ENCODE measurements at places on chromosomes 16 and 17.

DNA sequence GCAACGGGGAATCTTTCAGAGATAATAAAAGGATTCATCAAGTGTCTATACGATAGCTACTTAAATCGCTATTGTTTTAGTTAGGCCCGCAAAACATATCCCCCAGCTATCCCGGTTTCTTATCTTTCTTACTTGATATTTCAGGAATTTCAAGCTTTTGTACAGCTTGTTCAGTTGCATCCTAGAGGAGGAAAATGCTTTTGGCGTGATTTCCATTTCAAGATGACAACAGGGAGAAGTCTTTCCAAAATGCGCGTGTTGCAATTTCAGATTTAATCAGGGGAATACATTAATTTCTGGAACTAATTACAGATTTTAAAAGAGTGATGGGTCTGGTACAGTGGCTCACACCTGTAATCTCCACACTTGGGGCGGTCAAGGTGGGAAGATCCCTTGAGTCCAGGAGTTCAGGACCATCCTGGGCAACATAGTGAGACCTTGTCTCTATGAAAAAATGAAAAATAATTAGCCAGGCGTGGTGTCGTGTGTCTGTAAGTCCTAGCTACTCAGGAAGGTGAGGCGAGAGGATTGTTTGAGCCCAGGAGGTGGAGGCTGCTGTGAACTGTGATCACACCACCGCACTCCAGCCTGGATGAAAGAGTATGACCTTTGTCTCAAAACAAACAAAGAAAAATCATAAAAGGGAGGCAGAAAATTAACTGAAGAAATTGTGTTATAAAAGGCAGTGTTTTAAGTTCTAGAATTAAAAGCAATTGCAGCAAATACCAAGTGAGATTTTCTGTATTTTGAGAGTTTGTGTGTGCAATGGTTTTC is 546.1 kb downstream of the MAF start:
- DNase-seq: no peak

- no peak for DNase-seq
Measured at GRCh38 chr16:6206080-6206479, 1108.5 kb upstream of the EEF2KMT start.

DNA sequence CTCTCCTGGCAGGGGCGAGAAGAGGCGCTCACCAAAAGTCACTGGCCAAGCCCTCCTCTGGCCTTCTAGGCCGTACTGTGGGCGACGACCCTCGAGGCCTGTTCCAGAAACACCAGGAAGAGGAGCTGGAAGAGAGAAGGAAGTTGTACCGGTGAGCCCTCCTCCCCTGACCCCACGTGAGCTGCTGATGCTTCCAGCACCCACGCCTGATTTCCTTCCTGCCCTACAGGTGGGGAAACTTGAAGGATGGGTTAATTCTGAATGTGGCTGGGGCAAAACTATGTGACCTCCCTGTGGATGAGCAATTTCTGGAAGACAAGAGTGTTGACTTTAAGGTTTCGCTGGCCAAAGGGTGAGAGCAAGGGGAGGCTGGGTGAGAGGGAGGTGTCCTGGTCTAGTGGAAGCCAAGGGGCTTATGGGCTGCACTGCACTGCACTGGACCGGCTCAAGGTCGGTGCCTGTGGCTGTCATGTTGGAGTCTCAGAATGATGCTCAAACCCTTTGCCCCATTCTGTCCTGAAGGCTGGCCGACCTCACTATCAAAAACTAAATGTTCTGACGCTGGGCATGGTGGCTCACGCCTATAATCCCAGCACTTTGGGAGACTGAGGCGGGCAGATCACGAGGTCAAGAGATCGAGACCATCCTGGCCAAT is 6.2 kb downstream of the C17orf100 start:
- no peak for DNase-seq

DNA sequence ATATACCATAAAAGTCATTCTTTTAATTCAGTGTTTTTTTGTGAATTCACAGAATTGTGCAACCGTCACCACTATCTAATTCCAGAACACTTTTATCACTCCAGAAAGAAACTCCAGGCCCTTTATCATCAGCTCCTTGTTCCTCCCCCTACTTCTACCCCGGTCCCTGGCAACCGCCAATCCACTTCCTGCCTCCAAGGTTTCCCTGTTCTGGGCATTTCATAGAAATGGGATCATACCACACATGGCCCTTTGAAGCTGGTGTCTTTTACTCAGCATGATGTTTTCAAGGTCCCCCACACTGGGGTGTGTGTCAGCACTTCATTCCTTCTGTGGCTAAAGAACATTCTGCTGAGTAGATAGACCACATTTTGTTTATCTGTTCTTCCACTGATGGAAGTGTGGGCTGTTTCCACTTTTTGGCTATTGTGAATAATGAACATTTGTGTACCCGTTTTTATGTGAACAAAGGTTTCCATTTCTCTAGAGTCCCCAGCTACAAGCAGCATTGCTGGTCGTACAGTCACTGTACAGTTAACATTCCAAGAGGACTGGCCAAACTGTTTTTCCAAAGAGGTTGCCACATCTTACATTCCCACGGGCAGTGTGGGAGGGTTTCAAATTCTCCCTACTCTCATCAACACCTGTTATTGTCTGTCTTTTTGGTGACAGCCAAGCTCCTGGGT is 75.8 kb upstream of the ZNF469 start:
- no peak for DNase-seq

- no peak for DNase-seq
Measured at GRCh38 chr16:86288716-86289294, 221.5 kb upstream of the FOXF1 start.

- DNase-seq: no peak
Measured at GRCh38 chr16:105521-105920, 27.5 kb downstream of the MPG start.

GRCh38 chr16:69589434-69590269 is 23.9 kb downstream of the NFAT5 start:
- no peak for DNase-seq

- DNase-seq: no peak
Measured at GRCh38 chr16:57562669-57563486, 20.4 kb downstream of the ADGRG5 start.

- no peak for DNase-seq
Measured at GRCh38 chr16:53257001-53257400, 177.3 kb upstream of the RBL2 start.

- no peak for DNase-seq
Measured at GRCh38 chr17:32020943-32021614, 13.9 kb downstream of the LRRC37B start.

GRCh38 chr17:50146230-50146926 is 4.1 kb downstream of the PPP1R9B start:
- DNase-seq: peak; percentile 52

GRCh38 chr16:28499854-28500253 is 5.4 kb downstream of the APOBR start:
- no peak for DNase-seq

DNA sequence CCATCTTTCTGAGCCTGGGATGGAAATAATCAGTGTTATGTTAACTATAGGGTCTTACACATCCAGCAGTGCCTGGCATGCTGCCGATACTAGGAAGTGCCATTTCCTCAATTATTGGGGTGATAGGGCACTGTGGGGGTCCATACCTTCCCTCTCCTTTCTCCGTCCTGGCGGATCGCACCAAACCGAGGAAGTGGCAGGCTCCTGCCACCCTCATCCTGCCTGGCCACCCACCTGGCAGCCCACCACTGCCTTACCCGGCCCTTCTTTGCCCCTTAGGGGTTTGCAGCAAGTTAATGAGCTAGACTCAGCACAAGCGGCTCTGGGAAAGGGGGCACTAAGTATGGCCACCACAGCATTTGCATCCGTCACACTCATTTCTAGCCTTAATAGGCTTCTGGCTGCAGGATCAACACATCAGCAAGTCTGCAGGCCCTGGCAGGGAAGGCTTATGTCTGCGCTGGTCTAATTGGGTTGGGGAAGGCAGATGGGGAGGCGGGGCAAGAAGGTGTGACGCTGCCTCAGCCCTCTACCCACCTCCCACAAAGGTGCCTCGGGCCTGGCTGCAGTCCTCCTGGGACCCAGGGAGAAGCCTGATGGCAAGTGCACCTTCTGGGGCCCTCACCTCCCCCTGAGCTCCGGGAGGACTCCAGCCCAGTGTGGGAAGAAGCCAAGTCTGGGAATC is 28.6 kb downstream of the DCAKD start:
- DNase-seq: no peak

GRCh38 chr17:3890082-3890877 is 2.6 kb downstream of the CAMKK1 start:
- peak; percentile 59 for DNase-seq

DNA sequence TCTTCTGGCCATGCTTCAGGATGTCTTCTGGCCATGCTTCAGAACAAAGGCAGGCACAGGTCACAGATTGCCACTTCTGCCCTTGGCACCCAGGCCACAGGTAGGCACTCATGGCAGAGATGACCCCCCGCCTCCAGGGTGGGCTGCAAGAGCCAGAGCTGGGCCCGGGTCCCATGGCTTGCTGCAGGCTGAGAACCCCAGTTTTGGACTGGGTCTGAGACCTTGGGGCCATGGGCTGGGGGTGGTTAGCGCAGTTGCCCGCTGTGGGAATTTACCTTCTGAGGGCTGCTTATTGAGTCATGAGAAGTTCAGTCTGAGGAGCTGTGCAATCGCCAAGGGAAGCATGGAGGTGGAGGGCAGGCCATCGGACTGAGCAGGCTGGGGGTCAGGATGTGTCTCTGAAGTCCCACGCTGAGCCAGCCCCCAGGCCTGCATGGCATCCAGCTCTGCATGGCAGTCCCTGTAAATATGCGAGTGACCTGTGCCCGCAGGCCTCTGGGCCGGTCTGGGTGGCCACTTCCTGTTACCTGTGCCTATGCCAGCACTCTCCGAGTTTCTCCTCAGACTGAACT is 1.7 kb downstream of the ANKRD13B start:
- DNase-seq: no peak

DNA sequence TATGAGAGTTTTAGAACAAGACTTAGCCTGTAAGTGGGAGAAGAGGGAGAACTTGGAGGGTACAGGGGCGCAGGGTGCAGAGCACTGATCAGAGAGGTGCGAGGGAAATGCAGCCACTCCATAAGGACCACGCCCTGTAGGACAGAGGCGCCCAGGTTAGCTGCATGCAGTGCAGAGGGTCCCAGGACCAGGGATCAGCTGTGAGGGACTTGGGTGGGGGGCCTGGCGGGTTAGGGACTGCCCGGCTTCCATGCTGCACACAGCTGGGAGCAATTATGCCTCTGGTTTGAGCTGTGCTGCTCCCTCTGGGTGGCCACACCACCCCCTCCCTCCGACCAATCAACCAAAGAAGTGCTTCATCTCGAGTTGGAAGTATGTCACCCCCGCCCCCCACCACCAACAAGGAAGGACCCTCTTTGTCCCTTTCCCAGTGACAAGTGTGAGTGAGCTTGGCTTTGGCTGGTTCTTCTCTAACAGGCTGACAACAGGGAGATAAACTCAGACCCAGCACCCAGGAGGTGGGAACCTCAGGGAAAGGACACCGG is 22.2 kb upstream of the CLEC18A start:
- no peak for DNase-seq

- no peak for DNase-seq
Measured at GRCh38 chr17:77287432-77288068, 146.8 kb downstream of the SEC14L1 start.

GRCh38 chr16:58022601-58023371 is 2.8 kb upstream of the MMP15 start:
- no peak for DNase-seq

- peak; percentile 57 for DNase-seq
Measured at GRCh38 chr17:67421869-67422273, 44.8 kb downstream of the PITPNC1 start.

GRCh38 chr17:70172449-70172848 is 3.1 kb downstream of the KCNJ2 start:
- no peak for DNase-seq

GRCh38 chr17:3639981-3640596 is 3.5 kb downstream of the CTNS start:
- peak; percentile 63 for DNase-seq

DNA sequence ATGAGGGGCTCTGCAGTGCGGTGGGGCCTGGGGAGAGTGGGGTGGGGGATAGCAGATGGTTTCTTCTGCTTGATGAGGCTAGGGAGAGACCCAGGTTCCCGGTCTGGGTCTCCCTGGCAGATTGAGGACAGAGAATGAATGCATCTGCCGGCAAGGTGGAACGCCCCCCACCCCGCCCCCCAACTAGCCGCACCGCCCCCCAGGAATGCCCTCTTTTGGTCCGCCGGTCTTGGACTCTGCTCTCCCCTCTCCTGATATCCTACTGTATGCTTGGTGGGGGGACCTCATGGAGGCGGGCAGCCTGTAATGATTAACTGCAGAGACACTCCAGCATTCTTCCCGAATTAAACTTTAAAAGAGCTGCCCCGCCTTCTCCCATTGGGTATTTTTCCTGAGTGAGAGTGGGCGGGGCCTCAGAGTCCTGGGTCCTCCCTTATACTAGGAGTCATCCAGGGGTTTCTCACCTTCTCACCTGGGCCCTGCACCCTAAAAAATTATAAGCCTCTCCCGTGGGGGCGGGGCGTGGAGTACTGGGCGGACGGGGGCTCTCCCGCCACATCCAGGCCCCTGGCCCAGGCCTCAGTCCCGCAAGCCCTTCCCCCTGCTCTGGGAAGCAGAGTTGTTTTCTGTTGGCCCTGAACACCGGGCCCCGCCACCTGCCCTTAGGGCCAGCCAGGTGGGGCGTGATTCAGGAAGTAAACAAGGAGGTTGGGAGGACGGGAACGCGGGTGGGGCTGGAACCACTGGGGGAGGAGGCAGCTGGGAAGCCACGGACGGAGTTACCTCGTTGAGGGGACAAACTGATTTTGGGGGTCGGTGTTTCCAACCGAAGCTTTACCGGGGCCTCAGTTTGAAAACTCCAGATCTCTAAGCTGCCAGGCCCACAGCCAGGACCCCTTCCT is 1.5 kb downstream of the GRB7 start:
- no peak for DNase-seq

GRCh38 chr17:77131904-77132303 is 8.9 kb upstream of the SEC14L1 start:
- no peak for DNase-seq

DNA sequence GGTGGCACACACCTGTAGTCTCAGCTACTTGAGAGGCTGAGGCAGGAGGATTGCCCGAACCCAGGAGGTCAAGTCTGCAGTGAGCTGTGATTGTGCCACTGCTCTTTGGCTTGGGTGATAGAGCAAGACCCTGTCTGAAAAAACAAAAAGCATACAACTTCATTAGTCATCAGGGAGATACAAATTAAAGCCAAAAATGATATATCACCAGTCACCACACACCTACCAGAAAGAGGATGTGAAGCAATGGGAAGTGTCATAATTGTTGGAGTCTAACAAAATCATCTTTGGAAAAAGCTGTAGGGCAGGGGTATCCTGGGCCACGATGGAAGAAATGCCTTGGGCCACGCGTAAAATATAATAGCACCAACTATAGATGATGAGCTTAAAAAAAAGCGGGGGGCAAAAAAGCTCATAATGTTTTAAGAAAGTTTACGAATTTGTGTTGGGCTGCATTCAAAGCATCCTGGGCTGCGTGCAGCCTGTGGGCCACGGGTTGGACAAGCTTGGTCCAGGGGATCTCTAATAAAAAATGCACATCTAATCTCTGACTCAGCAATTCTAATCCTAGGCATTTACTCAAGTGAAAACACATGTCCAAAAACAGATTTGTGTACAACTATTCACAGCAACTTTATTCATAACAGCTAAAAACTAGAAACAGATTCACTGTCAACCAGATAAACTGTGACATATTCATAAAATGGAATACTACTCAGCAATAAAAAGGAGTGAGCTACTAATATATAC is 65.9 kb downstream of the HIC1 start:
- DNase-seq: no peak

- no peak for DNase-seq
Measured at GRCh38 chr16:50455288-50455845, 86.6 kb upstream of the BRD7 start.
